ENCODE measurements at places on chromosomes 5 and 9.

DNA sequence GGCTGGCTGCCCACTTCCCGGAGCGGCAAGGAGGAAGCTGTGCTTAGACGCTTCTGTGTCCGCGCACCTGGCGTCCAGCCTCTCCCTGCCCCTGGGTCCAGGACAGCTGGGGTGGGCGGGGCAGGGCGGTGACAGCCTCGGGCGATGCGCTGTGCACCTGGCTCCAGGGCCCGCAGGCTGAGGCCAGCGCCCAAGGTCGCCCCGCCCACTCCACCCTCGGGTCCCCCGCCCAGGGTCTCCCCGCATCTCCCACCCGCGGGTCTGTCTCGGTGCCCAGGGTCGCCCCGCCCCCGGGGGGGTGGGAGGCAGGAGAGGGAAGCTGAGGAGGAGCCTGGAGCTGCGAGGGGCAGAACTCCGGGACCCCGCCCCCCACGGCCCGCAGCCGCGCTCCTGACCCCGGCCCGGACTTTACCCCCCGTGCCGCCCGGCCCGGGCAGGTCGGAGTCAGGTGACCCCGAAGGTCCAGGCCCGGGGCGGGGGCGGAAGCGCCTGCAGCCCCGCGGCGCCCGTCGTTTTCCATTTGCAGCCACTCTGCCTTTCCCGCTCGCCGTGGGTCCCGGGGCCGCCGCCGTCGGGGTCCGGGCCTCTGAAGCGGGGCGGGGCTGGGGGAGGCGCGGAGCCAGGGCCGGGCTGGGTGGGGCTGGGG lies at the start of gene ENTPD8:
Gene ENTPD8 (minus strand): TSS at position 69 of the 646 bp plus-strand sequence. CDS start 3,072 bp downstream, outside the sequence.
- DNase-seq, result no peak

- no peak for DNase-seq
Observed at GRCh38 chr5:117205894-117206293, 631.3 kb upstream of the SEMA6A start.

- DNase-seq, result no peak
Observed at GRCh38 chr9:112184946-112185345, 9.8 kb upstream of the SUSD1 start.

DNA sequence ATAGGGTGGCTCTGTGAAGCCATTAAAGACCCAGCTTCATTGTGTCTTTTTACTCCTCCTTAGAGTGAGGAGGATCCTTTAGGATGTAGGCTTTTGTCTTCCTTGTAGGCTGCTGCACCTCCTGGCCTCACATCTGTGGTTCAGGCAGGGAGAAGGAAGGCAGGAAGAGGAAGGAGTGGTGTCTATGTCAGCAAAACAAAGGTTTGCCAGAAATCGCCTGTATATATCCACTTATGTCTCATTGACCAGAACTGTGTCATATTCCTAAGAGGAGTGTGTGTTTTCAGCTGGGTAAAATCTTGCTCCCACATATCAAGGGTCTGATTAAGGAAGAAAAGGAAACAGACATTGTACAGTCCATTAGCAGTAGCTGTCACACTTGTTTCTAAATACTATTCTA lies 213.8 kb downstream of the ARHGAP26 start:
- DNase-seq, result no peak

DNA sequence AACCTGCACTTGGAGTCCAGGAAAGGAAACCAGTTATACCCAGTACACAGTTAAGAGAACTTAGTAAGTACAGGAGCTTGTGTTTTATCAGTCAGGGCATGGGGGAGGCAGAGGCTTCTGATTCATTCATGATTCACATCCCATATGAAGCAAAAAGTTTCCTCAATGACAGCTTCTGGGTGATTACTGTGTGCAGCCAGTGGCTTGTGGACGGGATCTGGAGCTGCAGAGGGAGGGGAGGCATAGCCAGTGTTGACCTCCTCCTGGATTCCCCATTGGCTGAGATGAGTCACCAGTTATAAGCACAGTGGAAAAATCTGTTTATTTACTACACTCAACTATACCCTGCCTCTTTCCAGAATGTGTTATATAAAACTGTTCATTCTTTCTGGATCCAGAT lies 17.7 kb downstream of the IL31RA start:
- DNase-seq, result peak; percentile 38

GRCh38 chr9:79233542-79233941 lies 338.2 kb upstream of the TLE4 start:
- DNase-seq, result no peak

DNA sequence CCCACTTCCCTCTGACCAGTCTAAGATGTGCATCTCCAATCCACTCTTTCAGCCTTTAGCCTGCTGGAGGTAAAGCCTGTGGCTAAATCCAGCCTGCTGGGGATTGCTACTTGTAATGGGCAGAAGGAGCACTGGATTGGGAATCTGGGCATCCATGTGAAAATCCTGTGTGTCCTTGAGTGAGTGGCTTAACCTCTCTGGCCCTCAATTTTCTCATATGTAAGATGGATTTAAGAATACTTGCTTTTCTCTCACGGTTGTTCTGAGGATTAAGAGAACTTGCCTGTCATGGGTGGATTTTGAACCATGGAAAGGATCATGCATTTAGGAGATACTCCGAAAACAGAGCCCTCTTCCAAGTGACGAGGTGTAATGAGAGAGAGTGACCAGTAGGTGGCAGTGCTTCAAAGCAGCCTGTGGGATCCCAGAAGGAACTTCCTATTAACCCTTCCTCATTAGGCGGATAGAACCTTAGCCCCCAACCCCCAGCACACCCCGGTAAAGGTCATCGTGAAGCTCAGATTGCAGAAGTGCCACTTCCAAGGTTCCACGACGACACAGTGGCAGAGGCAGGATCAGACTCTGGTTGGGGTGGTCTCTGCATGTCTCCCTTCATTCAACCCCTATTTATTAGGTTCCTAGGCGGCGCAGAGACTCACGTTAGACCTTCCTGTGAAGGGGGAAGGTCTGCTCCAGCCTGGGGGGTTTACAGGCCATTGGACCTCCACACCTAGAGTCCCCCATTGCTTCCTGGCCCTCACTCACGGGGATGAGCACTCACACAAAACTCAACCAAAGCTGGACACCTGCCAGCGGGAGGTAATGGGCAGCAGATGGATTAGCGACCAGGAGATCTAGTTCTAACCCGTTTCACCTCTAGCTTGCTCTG lies 68.7 kb upstream of the ZNF618 start:
- peak; percentile 2 for DNase-seq

- no peak for DNase-seq
Observed at GRCh38 chr9:73104342-73104741, 47.3 kb upstream of the ANXA1 start.

DNA sequence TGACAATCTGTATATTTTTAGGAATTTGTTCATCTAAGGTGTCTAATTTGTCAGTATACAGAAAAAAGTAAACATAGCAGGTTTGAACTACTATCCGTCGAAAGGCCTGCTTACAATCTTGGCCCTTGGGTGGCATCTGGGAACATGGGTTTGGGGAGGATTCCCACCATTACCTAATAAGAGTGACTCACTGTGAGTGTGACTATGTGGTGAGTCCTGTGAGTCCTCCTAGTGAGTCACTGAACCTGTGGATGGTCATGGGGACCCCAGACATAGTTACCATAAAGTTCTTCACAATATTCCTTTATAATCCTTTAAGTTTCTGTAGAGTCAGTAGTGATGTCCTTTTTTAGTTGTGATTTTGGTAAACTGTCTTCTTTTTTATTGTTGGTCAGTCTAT lies 37.0 kb downstream of the RNF130 start:
- DNase-seq, result no peak

DNA sequence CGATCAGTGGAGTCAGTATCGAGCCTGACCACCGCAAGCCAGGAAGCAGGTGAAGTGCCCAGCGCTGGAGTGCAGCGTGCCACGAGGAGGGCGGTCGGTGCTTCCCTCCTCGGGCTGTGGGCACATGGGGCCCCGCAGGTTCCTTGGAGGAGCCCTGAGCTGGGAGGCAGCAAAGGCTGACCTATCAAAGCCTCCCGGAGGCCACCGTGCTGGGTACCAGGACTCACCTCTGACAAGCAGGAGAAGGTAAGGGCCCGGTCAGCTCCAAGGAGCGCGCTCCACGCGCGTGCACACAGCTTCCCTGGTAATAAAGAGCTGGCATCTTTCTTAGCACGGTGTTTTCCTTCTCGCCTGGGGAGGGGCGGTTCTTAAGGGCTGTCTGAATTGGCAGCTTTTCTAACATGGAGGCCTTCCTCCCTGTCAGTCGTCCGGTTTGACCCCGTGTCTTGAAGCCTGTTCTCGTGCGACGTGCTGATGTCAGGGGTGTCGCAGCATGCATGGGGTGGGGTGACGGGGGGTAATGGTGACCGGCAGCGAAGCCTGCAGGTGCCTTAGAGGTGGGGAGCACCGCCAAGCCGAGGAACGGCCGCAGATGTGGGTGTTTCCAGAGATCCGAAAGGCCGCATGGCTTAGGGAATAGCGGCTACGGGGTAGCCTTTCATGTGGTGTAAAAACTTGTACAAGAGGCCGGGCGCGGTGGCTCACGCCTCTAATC lies 13.1 kb downstream of the PMPCA start:
- DNase-seq, result no peak

DNA sequence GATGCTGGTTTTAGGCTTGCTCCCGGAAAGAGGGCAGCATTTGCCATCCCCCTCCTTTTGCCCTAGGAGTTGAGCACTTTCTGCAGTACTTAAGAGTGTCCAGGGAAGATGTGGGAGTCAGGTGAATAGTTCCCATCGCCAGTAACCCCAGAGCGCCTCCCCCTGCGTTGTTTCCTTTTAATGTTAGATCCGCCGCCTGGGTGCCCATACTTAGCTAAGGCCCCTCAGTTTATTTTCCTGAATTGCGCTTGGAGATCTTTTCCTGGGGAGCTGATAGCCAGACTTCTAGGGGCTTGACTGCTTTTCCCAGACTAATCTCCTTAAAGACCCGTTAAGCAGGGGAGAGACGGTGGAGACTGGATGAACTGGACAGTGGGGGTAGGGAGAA lies 377 bp upstream of the PCDHAC2 start:
- no peak for DNase-seq

DNA sequence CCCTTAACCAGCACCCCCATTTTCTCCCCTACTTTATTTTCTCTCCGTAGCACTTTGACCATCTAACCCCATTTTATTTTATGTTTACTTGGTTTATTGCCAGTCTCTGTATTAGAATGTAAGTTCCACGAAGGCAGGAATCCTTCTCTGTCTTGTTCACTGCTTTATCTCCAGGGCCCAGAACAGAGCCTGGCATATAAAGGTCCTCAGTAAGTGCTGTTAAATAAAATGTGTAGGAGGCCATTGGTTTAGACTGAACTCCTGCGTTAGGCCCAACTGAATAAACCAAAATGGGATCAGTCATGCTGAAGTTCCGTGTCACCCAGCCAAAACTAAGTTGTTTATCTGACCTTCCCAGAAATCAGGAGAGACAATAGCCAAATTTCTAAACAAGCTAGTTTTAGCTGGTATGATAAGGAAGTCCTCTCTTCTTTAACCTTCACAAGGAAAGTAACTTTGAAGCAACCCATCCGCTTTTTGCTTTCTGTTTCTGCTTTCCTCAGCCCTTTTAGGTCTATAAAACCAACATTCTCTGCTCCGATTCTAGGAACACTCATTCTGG lies 29.0 kb upstream of the CCNJL start:
- DNase-seq, result no peak

Data from stimulated activated naive CD4-positive, alpha-beta T cell treated with Interleukin-2 at 50 U/mL for 16 hours (primary cell).